ENCODE measurements at places on chromosomes 6 and 20. TPM values are rescaled to one million over a fixed set of nuclear protein-coding genes. Genes with fewer than 3 reads are reported as not detected.

ZKSCAN4 gene
- 3.4 TPM for total RNA-seq

- DNase-seq: no peak
Measured at GRCh38 chr6:37056112-37056403, 50.6 kb downstream of the FGD2 start.

DNA sequence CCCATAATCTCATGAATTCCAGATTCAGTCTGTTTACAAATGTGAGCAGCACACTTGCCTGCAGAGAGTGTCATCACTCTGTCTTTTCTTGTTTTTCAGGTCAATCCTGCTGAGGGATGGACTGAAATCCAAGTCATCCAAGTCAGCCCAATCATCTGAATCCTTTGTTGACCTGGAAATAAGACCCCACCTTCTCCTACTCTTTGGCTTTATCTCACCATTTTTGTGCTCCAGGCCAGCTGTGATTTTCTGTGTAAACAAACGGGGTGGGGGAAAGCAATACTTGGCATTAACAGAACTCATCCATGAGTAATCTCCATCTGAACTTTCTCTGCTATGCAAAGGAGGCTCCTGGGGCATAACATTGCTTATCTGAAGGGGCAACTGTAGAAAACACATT is 16.9 kb upstream of the GSTA4 start:
- no peak for DNase-seq

DNA sequence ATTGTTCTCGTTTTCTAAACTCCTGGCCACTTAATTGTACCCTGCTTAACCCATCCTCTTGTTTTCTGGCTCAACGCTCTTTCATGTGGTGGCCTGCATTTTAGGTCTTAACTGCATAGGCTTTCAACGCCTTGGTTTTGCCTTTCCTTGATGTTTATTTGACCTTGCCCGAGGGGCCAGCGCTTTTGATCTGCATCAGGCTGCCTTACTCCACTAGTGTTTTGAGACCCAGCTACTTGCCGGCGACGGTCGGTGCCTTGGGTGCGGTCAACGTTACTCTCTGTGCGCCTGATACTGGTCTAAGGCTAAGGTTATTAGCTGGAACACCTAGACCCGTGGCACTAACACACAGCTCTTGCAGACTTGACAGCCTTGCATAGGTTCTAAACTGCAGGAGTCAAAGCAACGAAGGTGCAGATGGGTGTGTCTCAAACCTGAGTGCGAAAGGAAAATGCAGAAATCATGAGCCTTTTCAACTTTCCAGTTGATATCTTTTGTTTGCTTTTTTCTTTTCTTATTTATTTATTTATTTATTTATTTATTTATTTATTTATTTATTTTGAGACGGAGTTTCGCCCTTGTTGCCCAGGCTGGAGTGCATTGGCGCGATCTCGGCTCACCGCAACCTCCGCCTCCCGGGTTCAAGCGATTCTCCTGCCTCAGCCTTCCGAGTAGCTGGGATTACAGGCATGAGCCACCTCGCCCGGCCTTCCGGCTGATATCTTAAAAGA is 138.8 kb downstream of the HFE start:
- no peak for DNase-seq

DNA sequence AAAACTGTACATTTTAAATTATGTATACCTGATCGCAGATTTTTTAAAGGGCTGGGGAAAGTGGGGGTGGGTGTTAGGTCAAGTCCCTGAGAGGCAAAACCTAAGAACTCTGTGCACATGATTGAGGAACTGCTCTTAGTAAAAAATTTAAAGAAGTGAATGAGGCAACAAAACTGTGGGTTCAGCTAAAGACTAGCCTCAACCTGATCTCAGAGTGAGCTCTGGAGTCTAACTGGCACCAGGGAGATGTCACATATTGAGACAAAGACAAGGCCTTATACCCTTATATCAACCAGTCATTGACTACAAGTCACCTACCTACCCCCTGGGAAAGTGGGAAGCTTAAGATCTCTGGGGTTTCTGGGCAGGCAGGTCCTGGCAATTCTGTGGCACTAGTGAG is 27.4 kb upstream of the RUNX2 start:
- no peak for DNase-seq

KCNQ2 gene
- total RNA-seq: 1.4 TPM

All from pancreas (tissue), 10 donors.